ENCODE measurements at places on chromosomes 16 and 17. TPM values are rescaled to one million over a fixed set of nuclear protein-coding genes. Genes with fewer than 3 reads are reported as not detected.

- no peak for DNase-seq
Measured at GRCh38 chr17:14346801-14347200, 45.9 kb downstream of the HS3ST3B1 start.

GRCh38 chr16:16036359-16036792 lies 87.0 kb downstream of the ABCC1 start:
- DNase-seq, result no peak

DNA sequence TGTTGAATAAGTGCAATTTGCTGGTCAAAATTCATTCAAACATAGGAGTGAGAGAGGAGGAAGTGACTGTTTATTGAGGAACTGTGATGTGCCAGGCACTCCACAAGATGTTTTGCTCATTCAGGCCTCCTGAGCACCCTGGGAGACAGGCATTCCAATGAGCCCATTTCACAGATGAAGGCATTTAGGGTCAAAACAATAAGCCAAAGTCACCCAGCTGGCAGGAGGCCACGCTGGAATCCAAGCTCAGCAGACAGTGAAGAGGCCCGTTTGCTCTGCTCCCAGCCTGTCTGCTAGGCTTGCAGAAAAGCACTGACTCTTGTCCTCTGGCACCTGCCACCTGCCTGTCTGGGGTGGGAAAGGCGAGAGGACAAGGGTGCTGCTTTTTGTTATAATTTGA lies 10.1 kb upstream of the SLC25A39 start:
- DNase-seq, result no peak

DNA sequence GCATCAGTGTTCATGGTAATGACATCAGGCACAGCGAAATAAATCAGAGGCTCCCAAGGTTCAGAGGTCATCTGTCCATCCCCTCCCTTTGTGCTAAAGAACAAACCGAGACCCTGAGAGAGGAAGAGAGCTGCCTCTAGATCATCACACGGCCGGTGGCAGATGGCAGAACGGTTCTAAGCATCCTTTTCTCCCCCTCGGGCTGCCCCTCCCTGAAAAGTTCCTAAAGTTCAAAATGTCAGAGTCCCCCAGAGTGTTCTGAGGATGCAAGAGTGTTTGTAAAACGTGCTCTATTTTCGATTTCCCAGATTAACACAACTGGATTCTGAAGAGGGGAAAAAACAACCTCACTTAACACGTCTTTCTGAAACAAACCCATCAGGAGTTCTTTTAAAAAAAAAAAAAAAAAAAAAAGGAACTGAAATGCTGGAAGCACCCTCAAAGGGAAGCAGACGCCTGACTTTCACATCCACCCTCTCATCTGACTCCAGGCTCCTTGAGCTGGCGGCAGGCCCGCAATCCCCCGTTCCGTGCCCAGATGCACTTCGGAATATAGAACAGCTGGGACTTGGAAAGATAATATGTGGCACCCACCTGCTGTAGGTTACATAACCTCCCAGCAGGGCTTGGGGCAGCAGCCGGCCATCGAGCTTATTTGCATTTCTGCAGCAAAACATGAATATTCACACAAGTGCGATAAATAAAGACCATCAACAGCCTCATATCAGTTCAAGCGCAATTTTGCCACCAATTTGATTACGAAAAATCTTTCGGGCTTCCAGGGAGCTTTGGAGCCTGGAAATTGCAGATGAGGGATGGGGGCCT lies 115.5 kb upstream of the SMURF2 start:
- DNase-seq, result no peak

DNA sequence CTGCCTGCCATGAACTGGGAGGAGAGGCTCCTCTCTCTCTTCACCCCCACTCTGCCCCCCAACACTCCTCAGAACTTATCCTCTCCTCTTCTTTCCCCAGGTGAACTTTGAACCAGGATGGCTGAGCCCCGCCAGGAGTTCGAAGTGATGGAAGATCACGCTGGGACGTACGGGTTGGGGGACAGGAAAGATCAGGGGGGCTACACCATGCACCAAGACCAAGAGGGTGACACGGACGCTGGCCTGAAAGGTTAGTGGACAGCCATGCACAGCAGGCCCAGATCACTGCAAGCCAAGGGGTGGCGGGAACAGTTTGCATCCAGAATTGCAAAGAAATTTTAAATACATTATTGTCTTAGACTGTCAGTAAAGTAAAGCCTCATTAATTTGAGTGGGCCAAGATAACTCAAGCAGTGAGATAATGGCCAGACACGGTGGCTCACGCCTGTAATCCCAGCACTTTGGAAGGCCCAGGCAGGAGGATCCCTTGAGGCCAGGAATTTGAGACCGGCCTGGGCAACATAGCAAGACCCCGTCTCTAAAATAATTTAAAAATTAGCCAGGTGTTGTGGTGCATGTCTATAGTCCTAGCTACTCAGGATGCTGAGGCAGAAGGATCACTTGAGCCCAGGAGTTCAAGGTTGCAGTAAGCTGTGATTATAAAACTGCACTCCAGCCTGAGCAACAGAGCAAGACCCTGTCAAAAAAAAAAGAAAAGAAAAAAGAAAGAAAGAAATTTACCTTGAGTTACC lies 36.7 kb upstream of the STH start:
- DNase-seq, result no peak

DNA sequence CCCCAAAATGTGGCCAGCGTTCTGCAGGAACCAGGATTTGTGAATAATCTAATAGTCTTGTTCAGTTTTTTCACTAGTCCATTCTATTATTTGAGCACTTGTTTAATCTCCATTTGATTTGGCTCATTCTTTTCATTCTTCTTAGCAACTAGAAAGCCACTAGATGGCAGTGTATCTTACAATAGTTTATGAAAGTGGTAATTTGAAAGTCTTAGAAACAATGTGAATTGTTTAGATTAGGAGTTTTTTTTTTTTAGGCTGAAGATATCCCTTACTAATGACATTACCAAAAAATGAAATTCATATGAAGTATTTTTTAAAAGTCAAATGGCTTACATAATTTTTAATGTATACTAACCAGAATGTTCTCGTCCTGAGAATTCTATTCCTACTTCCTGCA lies 6.7 kb downstream of the ERI2 start:
- DNase-seq, result peak; percentile 48

- no peak for DNase-seq
Measured at GRCh38 chr17:1785930-1786329, 24.1 kb downstream of the SERPINF1 start.

GRCh38 chr16:80557037-80557436 lies 16.2 kb downstream of the DYNLRB2 start:
- no peak for DNase-seq

DNA sequence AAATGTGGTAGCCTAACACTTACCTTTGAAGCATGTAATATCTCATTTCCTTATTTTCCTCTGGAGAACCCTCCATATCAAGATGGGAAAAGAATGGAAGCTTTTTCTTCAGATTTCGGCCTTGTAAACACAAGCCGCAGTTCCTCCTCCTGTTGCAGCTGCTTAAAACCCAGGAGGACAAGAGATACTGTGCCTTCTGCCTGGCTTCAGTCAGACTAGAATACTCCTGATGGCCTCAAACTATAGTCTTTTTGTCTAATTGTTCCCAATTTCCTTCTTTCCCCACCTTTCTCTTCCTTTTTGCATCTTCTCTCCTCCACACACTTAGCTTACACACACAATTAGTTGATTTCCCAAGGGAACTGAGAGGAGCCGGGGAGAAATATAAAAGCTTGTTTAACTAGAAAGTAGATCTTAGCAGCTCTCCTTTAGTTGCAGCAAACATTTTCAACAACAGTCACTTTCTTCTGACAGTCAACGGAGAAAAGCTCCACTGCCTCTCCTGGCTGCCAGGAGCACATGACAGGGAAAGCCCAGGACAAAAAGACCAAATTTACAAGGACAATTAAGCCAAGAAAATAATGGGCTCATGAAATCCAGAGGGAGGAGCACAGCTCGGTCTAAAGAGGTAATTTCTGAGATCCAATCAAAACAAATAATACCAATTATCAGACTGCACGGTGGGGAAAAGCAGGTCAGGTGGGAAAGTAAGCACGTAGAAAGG lies 76.4 kb upstream of the C17orf78 start:
- DNase-seq, result no peak

DNA sequence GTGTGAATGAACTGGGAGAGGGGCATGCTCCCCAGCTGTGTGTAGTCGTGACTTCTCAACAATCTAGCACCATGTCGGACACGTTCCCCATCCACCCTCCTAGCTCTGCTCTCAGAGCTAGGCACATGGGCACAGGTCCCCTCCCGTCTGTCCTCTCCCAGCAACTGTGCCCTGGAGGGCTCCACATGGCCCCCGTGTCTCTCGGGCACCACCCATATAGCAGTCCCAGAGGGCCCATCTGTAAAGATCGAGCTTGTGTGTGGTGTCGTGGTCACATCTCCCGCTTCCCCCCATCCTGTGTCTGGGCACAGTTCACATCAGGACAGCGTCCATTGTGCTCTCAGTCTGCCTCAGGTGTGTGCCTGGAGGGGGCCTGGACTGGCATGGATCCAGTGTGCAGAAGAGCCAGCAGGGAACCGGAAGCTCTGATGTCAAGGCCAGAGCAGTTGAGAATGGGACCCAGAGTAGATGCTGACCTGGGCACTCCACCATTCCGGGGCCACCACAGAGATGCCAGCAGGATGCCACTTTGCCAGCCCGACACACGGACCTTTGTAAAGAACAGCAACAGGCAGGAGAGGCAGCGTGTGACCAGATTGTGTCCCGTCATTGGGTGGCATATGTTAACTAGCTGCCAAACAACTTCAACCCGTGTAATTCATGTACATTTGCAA lies 55.7 kb downstream of the MARF1 start:
- no peak for DNase-seq

DNA sequence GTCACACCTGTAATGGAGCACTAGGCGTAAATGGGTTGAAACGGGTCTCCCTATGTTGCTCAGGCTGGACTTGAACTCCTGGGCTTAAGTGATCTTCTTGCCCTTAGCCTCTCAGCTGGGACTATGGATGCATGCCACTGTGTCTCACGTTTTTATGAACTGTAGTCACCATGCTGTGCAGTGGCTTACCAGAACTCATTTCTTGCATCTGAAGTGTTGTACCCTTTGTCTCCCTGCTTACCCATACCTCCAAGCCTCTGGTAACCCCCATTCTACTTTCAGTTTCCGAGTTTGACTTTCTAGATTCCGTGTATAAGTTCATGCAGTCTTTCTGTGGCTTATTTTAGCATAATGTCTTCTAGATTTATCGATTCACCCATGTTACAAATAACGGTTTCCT lies 7.7 kb downstream of the PYCARD start:
- DNase-seq, result no peak

DNA sequence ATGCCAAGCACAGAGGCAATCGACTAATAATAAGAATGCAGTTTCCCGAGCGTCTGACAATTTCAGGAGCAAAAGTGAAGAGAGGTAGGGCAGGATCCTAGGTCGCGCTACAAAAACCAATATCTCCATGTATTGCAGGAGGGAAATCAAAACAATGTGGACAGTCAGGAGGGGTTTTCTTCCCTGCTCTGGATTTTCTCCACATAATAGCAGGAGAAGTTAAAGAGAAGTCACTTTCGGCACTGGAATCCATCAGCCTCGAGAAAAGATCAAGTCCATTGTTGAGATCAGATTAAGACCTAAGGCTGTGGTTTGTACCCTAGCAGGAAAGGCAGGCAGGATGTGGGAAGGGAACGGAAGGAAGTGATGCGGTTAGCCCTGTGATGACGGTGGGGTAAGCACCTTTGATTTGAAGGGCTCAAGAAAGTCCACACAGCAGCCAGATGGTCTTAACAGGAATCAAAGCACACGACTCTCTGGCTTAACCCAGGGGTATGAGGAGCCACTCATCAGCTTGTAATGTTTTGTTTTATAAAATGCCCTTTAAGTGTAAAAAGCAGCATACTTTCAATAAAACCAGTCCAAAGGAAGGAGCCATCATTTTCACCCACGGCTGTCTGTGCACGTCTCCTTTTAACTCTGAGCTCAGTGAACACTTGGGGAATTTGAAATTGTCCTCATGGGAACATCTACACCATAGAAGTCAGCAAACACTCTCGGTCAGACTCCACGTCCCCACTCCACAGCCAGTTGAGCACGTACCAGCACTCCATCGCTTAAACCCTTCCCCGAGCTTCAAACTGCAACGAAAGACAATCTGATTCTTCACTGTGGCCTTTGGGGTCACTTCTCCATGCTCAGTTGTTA lies 15.8 kb upstream of the AKTIP start:
- DNase-seq, result peak; percentile 63

DNA sequence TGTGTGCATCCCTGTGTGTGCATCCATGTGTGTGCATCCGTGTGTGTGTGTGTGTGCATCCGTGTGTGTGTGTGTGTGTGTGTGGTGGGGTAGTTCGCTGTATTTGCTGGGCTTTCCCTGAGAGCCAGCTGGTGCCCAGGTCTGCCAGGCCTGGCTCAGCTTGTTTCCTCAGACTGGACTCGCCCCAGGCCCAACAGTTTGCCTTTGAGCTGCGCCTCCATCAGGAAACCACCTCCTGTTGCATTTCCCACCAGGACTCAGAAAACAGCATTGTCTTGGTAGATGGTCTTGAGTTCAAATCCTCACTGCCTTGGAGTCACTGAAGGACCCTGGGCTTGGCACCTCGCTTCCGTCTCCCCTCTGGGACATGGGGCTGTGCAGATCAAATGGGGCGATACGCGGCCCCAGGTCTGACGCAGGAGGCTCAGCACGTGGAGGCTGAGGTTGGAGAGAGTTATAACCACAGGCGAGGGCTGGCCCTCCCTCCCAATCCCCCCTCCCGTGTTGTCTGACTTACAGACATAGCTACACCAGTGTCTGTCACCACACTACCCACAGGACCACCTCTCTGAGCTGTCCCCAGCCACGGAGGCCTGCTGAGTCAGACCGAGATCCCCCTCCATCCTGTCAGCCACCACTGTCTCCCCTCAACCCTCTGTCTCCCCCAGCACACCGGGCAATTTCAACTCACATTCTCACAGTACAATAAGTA lies 4.7 kb downstream of the ITGAE start:
- DNase-seq, result no peak

Gene RASL10B
- polyA plus RNA-seq, result 0.06 TPM

Gene MARCHF10
- polyA plus RNA-seq, result 1.7 TPM

Gene MYADML2
- polyA plus RNA-seq, result not detected

Gene DRC7
- polyA plus RNA-seq, result not detected

Gene CDRT15L2
- polyA plus RNA-seq, result not detected

Gene ZDHHC1
- polyA plus RNA-seq, result 0.18 TPM

Gene IGF2BP1
- not detected for polyA plus RNA-seq

Gene CLCN7
- polyA plus RNA-seq, result 34.7 TPM

Gene HCRT
- not detected for polyA plus RNA-seq
